ENCODE measurements at places on chromosomes 11 and 22. TPM values are rescaled to one million over a fixed set of nuclear protein-coding genes. Genes with fewer than 3 reads are reported as not detected.

DNA sequence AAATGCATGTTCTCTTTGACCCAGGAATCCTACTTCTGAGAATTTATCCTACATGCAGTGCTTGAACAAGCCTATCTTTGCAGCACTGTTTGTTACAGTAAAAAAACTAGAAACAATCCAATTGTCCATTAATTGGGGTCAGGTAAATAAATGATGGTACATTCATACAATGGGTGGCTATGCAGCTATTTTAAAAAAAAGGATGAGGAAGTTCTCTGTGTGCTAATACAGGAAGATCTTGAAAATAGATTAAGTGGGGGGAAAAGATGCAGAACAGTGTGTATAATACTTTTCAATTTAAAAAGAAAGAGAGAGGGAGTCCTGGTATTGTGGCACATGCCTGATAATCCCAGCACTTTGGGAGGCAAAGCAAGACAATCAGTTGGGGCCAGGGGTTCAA is 9.5 kb upstream of the CREB3L1 start:
- no peak for DNase-seq

DNA sequence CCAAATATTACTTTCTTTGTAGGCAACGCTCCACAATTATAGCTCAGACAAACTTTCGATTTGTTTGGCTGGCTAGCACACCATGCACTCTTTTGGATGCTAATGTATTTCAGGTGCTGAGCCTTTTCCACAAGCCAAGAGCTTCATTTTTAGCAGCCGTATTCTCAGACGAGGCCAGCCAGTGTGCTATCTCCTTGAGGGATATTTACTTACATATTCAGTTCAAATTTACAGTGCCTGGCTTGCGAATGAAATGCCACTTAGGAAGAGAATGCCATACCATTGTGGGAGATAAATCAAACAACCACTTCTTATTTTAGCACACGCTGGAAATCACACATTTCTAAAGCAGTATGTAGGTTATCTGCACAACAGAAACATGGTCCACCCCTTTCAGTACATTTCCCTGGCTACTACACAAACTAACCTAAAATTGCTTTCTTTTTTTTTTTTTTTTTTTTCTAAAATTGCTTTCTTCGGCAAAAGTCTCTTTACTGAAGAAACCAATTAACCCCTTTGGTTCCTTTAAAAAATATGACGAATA is 236.9 kb downstream of the CADM1 start:
- no peak for DNase-seq

DNA sequence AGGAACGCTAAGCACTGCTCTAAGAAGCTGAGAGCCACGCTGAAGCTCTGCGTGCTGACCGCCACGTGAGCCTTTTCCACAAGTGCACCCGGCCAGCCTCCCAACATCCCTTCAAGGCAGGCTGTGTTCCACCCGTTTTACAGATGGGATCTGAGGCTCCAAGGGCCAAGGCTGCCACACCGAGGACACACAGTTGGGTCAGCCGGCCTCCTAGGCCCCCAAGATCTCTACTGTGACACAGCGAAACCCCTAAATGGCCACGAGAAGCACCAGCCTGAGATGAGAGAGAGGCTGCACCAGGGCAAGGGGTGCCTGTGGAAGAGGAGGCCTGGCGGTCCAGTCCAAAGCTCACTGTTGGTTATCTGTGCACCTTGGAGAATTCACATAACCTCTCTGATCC is 11.8 kb upstream of the CD5 start:
- no peak for DNase-seq

DNA sequence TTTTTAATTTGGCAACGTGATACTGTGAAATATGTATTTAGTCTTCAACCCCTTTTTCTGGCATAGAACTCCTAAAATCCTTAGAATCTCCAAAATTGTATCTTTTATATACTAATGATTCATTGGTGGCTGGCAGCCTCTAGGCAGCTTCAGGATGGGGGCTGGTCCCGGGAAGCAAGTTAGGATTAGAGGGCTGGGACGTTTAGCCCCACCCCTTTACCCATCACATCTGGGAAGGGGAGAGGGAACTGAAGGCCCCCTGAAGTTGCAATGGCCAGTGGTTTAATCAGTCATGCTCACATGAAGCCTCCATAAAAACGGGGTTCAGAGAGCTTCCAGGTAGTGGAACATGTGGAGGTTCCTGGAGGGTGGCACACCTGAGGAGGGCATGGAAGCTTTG is 7.1 kb downstream of the IL17RA start:
- DNase-seq: no peak

GRCh38 chr22:44193535-44193891 is 12.8 kb downstream of the PARVG start:
- DNase-seq: no peak

DNA sequence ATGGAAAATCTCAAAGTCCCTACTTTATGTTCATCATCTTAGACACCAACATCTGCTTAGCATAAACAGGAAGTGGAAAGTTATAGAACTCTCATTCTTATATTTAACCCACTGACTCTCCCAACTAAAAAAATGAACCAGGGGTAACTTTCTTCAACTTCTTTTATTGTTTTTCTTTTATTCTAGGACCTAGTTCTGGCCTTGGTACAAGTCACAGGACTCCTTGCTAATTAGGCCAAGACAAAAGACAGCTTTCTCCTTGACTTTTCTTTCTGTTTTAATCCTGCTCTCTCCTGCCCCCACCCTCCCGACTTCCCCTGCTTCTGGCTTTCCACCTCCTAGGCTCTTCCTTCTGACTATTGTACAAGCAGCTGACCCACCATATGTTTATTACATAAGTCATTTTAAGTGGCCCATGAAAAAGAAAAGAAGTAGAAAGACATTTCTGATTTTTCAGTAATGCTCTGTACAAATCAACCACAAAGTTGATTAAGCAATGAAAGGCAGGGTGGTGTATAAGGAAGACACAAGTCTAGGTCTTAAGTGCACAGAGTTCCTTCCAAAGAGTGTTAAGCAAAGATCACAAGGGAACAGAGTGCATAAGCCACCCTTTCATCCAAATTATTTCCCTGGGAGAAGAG is 18.3 kb downstream of the JAML start:
- no peak for DNase-seq

DNA sequence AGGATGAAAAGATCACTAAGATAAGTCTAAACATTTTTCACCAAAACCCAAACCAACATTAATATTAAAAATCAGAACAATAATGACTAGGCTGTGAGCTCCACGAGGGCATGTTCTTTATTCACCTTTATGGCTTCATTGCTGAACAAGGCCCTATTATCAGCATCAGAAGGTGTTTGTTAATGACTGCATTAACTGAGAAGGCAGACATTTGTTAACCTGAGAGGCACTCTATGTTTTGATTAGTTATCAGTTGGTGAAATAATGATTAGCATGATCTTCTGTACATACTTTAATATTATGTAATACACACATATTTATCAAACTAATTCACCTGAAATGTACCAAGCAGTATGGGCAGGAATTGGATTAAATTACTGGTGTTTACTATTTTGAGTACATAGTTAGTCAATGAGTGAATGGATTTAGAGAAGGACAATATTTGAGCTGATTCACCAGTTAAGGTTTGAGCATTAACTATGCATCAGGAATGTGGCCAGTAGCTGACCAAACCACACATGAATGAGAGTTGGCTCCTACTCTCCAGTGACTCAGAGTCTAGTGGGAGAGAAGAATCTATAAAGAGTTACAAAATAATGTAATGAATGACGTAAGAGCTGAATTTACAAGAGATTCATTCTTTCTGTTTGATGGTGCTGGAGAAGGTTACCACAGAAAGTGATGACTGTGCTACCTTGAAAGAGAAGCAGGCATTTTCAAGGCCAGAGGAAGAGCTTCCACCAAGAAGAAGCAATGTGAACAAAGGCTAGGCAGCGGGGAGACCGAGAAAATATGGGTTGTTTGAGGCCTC is 6.7 kb downstream of the IL18 start:
- peak; percentile 60 for DNase-seq

Gene SLC37A2
- 8.2 TPM for total RNA-seq

DNA sequence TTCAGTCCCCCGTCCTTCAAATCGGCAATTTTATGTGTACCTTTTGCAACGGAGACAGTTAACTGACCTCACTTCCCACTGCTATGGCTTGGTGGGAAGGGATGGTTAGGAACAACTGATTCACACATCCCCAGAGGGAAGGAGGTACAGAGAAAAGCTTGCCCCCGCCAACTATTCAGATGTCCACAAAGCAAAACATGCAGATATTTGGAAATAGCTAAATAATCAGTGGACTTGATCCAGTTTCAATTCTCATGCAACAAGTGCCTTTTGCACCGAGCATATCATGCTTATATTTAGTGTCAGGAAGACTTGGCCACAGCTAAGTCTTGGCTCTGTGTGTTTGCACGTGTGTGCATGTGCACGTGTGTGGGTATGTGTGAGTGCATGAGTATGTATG is 144.6 kb downstream of the SNX19 start:
- no peak for DNase-seq

Gene MUC2
- total RNA-seq: under 0.01 TPM

DNA sequence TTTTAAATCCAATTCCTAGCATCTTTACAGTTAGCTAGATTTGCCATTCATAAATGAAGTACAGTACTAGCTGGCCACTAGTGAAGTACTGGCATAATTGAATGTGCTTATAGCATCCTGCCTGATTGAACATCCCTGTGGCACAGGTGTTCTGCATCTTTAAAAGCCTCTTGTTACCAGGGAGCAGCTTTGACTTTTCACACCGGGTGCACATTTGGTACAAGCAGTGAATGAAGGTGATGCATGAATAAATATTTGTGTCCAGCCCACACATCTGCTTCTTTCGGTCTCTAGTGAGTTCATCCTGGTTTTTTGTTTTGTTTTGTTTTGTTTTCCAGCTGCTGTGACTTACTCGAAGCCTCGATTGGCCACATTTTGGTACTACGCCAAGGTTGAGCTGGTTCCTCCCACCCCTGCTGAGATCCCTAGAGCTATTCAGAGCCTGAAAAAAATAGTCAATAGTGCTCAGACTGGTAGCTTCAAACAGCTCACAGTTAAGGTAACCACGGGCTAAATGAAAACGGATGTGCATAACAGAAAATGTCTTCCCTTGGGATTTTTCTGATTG is 5.3 kb downstream of the ATP5MG start:
- DNase-seq: no peak

DNA sequence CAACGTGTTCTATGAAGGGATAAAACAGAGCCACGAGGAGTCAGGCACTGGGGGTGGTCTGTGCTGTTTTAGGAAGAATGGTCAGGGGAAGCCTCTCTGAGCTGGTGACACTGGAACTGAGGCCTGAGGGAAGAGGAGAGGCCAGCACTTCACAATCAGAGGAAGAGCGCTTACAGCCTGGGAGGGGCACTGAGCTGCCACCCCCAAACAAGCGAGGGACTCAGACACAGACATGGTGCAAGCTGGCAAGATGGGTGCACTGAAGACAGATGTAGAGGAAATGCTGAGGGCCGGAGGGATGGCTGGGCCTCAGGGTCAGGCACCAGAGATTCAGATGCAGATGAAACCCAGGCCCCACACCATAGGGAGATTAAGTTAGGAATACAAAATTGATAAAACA is 40.0 kb upstream of the TP53I11 start:
- no peak for DNase-seq

Gene FOLR1
- 5.1 TPM for total RNA-seq

Gene SLC25A18
- total RNA-seq: 6.0 TPM

GRCh38 chr22:34429314-34429713 is 509.0 kb upstream of the LARGE1 start:
- no peak for DNase-seq

- no peak for DNase-seq
Measured at GRCh38 chr11:38718659-38719058, 2120.6 kb upstream of the RAG2 start.

- no peak for DNase-seq
Measured at GRCh38 chr11:102900346-102900745, 25.6 kb upstream of the MMP12 start.

DNA sequence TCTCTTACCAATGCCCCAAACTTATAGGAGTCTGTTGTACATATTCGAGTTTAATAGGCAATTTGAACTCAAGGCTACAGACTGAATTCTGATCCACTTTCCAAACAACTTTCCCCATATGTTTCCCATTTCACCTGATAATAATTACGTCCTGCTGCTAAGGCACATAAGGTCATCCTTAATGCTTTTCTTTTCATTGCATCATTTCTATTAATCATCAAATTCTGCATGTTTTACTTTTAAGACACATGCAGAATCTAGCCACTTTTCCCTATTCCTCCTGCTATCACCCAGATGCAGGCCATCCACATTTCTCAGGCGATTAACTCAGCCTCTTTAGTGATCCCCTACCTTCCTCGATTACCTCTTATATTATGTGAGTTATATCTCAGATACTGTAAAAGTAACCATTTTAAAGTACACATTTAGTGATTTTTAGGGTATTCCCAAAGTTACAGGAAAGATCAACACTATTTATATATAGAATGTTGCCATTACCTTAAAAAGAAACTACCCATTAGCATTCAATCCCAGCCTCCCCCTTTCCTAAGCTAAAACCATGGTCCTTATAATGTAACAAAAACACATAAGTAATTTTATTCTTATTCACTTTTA is 14.9 kb downstream of the XKR3 start:
- no peak for DNase-seq

DNA sequence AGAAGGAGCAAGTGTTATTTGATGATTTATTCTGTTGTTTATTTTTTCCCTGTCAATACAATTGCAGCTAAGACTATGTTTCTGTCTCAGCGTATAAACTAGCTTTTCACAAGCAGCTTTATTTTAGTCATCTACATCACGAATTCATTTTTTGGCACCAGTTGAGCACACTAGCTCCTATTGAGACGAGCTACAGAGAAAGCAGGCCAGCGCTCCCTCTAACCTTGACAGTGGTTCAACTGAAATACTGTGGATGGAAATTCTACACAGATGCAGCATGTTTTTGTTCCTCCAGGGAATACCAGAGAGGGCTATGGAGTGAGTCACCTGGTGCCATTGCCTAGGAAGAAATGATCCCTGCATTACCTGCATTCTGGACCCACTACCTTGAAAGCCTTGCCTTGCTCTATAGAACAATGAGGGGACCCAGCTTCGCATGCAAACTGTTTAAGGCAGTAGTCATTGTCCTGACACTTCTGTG is 108.2 kb upstream of the ARHGAP42 start:
- no peak for DNase-seq

- DNase-seq: peak; percentile 94
Measured at GRCh38 chr11:119728651-119729580, at the start of gene NECTIN1. NECTIN1 (minus strand) TSS chr11:119729200; CDS start chr11:119728553, 647 bp downstream.

- no peak for DNase-seq
Measured at GRCh38 chr11:87405843-87406242, 368.1 kb downstream of the TMEM135 start.

DNA sequence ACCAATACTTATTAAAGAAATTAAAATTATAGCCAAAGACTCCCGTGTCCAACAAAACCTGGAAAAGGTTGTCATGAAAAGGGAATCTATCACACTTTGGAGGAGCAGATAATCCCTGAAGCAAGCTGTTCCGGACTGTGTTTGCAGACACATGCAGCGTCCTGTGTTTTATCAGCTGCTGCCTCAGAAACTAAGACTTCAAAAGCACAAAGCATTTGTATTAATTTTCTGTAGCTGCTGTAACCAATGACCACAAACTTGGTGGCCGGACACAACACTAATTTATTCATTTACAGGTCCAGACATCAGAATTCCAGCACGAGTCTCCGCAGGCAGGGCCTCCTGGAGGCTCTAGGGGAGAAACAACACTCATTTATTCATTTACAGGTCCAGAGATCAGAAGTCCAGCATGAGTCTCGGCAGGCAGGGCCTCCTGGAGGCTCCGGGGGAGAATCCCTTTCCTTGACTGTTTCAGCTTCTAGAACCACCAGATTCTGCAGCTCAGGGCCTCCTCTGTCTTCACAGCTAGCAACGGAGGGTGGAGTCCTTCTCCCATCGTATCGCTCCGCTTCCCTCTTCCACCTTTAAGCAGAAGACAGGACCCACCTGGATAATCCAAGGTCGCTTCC is 465.3 kb downstream of the BRD1 start:
- DNase-seq: peak; percentile 61

- DNase-seq: no peak
Measured at GRCh38 chr11:79139900-79140299, 300.9 kb downstream of the TENM4 start.

Gene MRGPRF
- 38.8 TPM for total RNA-seq
